ENCODE measurements at places on chromosomes 11 and 22.

- no peak for DNase-seq
Observed at GRCh38 chr11:117932947-117933346, 3.7 kb upstream of the TMPRSS13 start.

DNA sequence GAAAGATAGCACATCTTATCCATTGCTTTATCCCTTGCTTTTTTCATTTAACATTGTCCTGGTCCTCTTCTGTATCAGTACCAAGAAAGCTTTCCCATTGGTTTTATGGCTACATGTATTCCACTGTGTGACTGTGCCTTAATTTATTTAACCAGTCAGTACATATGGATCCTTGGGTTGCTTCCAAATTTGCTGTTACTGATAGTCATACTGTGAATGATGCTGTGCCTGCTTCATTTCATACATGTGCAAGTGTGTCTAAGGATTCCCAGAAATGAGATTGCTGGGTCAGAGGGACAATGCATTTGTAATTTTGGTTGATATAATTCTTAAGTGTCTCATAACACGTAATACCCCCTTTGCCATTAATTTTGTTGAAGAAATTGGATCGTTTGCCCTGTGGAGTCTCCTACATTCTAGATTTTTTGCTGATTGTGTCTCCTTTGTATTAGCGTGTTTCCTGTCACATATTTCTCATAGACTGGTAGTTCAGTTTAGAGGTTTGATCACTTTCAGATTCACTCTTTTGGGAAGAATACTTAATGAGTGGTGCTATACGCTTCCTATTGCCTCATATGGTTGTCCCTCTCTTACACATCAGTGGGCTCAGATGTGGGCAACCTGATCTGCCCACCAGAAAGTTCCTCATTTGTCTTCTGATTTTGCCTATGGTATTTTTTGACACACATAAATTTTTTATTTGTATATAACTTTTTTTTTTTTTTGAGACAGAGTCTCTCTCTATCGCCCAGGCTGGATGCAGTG lies 35.3 kb downstream of the MYBPC3 start:
- no peak for DNase-seq

- DNase-seq, result no peak
Observed at GRCh38 chr11:68582416-68583040, 101.8 kb upstream of the GAL start.

DNA sequence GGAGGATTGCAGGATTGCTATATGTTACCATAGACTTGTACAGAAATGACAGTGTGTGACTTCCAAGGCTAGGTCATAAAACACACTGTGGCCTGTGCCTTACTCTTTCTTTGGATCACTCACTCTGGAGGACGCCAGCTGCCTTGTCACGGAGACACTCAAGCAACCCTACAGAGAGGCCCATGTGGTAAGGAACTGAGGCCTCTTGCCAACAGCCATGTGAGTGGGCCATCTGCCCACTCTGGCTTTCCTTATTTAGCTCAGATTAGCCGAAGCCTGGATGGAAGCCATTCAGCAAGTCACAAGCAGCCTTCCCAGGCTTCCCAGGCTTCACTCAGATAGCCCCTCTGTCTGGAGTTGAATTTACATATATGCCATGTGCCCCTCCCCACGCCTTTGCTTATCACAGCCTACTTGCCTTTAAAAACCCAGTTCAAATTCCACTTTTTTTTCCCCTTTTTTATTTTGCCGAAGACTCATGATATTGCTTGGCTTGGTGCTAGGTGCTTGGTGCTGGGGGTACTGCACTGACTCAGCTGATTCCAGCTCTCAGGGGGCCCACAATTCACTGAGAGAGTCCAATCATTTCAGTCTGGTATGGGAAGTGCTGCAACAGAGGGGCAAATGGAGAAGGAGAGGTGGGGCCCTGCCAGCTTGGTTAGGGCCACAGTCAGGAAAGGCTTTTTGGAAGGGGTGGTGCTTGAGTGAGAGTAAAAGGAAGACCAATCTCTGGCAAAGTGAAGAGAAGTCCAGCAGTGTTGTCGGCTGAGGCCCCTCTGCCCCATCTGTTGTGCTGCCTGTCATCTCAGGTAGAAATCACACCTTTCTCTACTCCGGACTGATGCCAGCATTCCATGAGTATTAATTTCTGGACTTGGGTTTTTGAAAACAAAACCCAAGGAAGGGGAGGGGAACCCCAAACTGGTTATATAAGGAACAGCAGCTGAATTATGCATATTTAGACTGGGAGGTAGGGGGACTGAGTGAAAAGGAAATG lies 14.5 kb upstream of the P4HA3 start:
- no peak for DNase-seq

- no peak for DNase-seq
Observed at GRCh38 chr11:32302826-32303225, 132.5 kb downstream of the WT1 start.

DNA sequence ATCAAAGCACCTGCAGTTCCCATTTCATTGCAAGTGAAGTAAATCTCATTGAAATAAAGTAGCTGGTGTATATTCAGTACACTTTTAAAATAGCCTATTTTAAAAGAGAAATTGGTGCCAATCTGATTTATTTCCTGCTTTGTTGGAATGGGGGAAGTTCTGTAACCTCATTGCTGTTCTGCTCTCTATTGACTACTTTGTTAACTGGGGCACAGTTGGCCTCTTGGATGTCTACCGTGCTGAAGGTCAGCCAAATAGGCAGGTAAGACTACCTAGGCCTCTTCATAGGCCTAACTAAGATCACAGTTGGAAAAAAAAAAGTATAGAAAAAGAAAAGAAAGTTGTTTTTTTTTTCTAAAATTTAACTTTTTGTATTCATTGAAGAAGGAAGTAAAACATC lies 9.2 kb downstream of the CTNND1 start:
- DNase-seq, result no peak

GRCh38 chr11:28476864-28477263 lies 368.7 kb downstream of the METTL15 start:
- DNase-seq, result no peak

- peak; percentile 17 for DNase-seq
Observed at GRCh38 chr22:23070418-23071229, at the start of gene GNAZ. GNAZ (plus strand) TSS chr22:23070519; CDS start chr22:23095696, 25,177 bp downstream.
